ENCODE measurements at places on chromosomes 11 and 22.

- no peak for DNase-seq
Measured at GRCh38 chr22:16387088-16387487, 205.5 kb downstream of the CCT8L2 start.

- DNase-seq: no peak
Measured at GRCh38 chr11:128761339-128761738, 67.5 kb downstream of the FLI1 start.

DNA sequence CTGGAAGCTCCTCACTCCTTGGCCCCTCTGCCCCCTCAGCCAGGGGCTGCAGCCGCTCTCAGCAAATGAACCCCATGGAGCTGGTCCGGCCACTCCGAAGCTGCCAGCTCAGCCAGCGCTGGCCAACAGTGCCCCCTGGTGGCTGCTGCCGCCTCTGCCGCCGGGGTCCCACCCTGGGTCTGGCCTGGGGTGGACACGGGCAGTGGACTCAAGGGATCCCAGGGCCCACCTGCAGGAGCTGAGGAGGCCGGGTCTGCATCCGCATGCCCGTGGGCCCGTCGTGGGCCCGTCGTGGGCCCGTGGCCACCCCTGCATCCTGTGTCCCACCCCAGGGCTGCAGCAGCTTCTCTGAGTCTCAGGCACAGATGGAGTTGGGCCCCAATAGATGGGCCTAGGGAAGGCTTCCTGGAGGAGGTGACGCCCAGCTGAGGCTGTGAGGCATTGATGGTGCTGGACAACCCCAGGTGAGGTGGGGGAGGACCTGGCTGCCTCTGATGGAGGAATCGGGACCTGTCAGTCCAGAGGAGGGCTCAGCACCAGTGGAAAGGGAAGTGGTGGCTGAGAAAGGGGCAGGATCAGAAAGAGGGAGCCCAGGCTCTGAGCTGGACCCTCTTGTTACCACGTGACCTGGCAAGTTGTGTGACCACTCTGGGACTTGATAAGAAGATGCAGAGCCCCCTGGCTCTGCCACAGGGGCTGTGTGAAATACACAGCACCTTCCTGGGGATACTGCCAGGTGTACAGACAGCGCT, 522.3 kb downstream of the BRD1 start:
- peak; percentile 36 for DNase-seq

- no peak for DNase-seq
Measured at GRCh38 chr11:126893796-126894195, 106.8 kb downstream of the KIRREL3 start.
